ACHN (cell line): ENCODE measurements at places on chromosomes 12 and 14.

- DNase-seq, result no peak
Observed at GRCh38 chr12:82522285-82522684, 164.0 kb downstream of the METTL25 start.

DNA sequence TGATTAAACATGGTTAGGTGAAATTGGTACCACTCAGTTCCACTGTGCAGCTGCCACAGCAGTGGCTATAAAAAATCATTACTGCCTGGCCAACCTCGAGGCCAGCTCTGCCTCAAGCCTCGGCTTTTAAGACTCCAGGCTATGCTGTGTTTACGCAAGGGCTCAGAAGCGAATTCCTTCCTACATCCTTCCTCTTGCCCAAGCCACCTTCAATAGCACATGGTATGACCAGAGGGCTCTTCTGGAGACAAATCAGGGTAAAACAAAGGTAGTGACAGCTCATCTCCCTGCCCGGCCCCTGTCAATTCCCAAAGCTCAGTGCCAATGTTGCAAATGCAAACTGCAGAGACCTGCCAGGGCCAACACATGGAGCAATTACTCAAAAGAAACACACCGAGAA, 31.9 kb downstream of the NUAK1 start:
- no peak for DNase-seq

GRCh38 chr14:42353315-42353714, 746.6 kb downstream of the LRFN5 start:
- no peak for DNase-seq

- DNase-seq, result no peak
Observed at GRCh38 chr12:112304436-112304835, 77.8 kb downstream of the HECTD4 start.

- no peak for DNase-seq
Observed at GRCh38 chr12:622416-622815, 40.8 kb downstream of the NINJ2 start.

DNA sequence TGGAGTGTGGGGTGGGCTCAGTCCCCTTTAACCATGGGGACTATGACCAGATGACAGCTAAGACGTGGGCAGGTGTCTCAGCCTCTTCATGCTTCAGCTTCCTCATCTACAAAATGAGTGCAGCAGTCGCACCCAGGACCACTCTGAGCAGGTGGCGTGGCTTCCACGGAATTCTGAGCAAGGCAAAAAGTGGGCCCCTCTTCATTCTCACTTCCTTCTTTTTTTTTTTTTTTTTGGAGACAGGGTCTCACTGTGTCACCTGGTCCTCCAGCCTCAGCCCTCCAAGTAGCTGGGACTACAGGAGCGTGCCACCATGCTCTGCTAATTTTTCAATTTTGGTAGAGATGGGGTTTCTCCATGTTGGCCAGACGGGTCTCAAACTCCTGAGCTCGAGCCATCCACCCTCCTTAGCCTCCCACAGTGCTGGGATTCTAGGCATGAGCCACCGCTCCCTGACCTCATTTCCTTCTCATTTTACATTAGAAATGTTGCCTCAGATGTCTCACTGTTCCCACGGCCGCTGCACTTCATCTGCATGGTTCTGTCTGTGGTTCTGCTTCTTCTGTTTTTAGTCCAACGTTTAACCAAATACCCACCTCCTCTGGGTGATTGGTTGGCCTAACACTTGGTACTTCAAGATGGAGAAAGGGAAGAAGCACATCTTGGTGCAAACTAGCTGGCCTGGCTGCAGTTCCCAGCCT, 41.3 kb upstream of the BCL7A start:
- no peak for DNase-seq

DNA sequence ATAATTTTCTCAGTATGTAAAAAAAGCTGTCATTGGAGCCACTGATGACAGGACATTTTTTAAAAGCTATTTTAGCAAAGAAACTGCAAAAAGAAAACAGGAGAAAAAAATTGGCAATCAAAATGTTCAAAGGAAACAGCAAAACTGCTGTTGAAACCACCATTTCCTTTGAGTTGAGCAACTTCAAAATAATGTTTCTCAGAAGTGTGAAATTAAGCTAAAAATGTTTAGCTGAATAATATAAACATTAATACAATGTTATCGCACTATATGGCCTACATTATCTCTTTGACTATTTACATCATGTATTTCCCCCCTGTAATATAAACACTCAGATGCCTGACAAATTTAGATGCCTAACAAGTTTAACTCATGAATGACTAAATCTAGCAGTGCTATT, 23.4 kb upstream of the GLIPR1 start:
- no peak for DNase-seq

DNA sequence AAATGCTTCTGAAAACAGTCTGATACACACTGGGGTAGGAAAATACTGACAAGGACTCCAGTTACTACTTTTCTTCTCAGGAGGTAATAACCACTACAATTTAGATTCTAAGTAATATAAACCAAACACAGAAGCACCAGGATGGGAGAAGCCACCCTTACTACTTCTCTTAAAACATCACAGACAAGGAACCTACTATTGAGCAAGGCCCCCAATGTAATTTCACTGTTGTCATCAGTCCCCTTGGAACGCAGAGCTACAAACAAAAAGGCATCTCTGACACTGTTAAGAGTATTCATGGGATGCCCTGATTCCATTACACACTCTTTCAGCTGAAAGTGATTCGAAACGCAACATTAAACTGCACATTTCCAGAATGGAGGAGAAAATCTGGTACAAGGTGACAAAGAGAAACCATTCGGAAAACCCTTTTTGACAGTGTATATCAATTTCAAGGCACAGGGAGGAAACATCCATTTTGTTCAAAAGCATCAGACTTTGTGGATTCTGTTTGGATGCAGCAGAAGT, 185.9 kb downstream of the PPM1H start:
- no peak for DNase-seq

DNA sequence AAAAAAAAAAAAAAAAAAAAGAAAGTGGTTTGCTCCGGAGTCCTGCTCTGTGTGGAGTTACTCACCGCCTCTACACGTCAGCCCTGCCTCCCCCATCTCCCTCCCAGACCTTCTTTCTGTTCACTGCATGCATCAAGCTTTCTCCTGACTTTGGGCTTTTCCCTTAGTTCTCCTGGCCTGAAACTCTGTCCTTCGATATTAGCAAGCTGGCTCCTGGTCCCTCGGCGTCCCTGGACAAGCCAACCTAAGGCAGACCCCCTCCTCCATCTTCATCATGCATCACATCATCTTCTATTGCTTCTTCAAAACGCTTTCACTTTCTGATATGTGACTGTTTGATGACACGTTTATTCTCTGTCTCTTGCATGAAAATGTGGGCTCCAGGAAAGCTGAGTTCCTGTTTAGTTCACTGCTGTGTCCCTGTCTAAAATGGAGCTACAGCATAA, 40.6 kb downstream of the SLC15A4 start:
- DNase-seq, result peak; percentile 28

DNA sequence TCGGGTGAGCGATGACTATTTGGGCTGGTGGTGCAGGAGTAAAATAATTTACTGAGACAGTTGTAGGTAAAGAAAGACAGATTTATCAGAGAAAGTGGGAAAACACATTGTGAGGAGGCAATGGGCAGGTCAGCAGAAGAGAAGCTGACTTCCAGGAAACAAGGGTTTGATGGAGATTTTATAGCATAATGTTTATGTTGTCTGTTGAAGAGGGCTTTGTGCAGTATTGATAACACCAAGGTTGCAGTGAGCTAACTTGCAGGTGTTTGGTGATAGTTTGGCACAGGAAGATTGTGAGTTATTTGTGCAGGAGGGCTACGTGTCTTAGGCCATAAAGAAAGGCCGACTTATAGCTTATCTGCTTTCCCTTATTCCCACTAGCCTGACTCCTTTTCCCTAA, 72.2 kb downstream of the DHRS2 start:
- DNase-seq, result no peak

GRCh38 chr14:93748208-93749075, 39.8 kb downstream of the PRIMA1 start:
- no peak for DNase-seq

DNA sequence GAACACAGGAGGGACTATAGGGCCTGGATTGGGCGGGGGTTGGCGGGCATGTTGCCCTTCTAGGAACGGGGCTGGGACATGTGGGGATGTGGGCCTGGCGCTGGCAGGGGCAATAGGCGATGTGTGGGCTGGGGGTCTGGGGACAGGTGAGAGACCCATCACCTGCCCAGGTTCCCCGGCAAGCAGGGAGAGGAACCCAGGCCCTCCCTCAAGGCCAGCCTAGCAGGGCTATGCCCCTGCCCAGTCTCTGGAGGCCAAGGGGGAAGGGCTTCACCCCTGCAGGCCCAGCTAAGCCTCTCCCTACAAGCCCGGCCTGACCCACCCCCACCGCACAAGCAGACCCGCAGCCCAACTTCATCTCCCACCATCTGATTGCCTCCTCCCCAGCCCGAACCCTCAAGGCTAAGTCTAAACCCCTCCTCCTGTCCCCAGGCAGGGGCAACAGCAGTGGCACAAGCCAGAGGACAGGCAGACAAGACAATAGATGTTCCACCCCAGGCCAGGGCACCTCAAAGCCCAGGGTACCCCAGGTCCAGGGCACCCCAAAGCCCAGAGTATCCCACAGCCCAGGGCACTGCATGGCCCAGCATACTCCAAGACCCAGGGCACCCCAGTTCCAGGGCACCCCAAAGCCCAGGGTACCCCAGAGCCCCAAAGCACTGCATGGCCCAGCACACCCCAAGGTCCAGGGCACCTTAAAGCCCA, 6.5 kb downstream of the JAG2 start:
- DNase-seq, result no peak

- no peak for DNase-seq
Observed at GRCh38 chr14:44798386-44799242, 163.1 kb downstream of the KLHL28 start.

DNA sequence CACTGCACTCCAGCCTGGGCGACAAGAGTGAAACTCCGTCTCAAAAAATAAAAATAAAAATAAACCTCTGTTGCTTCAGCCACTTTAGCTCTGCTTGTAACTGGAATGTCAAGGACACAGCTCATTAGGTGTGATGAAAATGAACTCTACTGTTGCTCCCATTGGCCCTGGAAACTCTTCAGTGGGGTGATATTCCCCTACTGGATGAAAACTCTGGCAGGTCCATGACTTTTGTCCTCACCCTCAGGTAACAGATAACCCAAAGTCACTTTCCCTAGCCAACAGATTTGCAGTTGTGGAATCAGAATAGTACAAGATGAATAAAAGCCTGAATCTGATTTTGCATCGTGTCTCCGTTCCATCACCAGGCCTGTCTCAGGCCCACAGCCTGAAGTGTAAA, 92.1 kb upstream of the CEP83 start:
- DNase-seq, result no peak

- DNase-seq, result no peak
Observed at GRCh38 chr12:83979785-83980184, 932.8 kb downstream of the SLC6A15 start.

DNA sequence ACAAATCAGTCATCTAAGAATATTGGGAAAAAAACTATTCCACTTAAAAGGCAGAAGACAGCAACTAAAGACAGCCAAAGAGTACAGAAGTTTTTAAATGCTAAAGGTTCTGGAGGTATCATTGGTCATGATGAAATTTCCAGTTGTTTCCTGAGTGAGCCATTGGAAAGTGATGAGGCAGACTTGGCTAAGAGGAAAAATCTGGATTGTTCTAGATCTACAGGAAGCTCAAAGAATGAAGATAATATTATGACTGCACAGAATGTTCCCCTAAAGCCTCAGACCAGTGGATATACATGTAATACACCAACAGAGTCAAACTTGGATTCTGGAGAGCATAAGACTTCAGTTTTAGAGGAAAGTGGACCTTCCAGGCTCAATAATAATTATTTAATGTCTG, 22.8 kb downstream of the GALNT4 start:
- DNase-seq, result no peak

DNA sequence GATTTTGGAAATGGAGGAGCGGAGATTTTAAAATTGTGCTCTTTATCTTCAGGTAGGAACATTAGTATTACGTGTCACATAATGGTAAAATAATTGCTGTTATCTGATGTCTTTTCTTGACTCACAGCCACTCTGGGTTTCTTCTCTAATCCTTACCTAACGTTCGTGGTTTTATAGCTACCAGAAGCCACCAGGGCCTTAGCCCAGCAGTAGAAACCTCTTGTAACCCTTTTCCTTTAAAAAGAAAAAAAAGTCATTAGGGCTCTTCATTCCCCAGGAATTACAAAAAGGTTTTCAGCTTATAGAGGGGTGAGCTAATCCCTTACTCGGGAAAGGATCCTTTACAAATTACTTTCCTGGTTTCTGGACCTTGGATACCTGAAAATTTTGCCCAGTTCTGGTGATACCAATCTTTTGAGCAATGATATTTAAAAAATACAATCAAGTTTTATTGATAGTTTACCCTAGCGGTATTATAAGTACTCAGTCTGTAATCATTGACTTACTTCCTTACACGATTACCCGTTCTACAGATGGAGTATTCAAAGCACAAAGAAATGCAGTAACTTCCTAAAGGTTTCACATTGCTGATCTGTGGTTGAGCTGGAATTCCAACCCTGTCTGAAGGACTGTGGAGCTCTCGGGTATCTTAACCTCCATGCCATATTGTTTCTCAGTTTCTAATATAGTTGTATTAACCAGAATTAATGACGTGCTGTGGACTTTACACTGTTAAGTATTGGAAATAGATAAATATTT, 1.6 kb downstream of the GABARAPL1 start:
- peak; percentile 97 for DNase-seq

DNA sequence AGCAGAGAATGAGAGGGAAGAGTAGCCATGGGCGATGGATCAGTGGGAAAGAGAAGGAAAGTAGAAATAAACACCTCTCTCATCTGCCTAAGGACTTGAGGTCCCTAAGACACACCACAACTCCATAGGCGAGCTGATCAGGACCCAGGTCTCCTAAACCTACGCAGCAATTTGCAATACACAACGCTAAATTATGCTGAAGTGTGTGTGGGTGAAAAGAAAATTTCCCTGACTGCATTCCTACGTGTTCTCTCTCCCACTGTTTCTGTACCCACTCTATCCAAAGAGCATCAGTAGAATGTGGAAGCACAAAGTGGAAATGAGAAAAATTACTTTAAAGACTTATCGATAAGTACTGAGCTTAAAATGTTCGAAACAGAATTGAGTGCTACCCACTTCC, 88.9 kb downstream of the RPS29 start:
- no peak for DNase-seq

DNA sequence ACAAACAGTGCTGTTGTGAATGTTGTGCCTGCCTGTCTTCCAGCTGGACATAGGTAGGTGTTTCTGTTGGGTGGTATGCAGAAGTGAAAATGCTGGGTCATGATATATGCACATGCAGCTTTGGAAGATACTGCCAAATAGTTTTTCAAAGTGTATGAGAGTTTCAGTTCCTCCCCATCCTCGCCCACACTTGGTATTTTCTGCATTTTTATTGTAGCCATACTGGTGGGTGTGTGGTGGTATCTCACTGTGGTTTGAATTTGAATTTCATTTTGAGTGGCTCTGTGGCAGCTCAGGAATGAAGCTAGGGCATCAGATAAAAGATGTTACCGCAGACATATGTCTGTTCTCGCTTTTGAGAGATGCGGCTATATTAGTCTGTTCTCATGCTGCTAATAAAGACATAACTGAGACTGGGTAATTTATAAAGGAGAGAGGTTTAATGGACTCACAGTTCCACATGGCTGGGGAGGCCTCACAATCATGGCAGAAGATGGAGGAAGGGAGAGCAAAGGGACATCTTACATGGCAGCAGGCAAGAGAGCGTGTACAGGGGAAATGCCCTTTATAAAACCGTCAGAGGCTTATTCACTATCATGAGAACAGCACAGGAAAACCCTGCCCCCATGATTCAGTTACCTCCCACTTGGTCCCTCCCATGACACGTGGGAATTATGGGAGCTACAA, 183.1 kb downstream of the CAND1 start:
- DNase-seq, result no peak

GRCh38 chr12:91413581-91414546, 231.2 kb upstream of the DCN start:
- DNase-seq, result no peak
